Activated T-helper 2 cell treated with anti-CD3 and anti-CD28 coated beads, Interferon-gamma antibody, Interleukin-2, Interleukin-4, amounts not matched to agents 10 μg/mL and 5 μg/mL and 100 μg/mL, durations not matched to agents 14 hours and 24 hours and 36 hours (primary cell): ENCODE measurements at places on chromosomes 12 and 14. TPM values are rescaled to one million over a fixed set of nuclear protein-coding genes. Genes with fewer than 3 reads are reported as not detected.

- no peak for DNase-seq
Measured at GRCh38 chr14:69284170-69284569, 24.2 kb downstream of the GALNT16 start.

- no peak for DNase-seq
Measured at GRCh38 chr14:39102265-39102968, 618 bp downstream of the SEC23A start.

DNA sequence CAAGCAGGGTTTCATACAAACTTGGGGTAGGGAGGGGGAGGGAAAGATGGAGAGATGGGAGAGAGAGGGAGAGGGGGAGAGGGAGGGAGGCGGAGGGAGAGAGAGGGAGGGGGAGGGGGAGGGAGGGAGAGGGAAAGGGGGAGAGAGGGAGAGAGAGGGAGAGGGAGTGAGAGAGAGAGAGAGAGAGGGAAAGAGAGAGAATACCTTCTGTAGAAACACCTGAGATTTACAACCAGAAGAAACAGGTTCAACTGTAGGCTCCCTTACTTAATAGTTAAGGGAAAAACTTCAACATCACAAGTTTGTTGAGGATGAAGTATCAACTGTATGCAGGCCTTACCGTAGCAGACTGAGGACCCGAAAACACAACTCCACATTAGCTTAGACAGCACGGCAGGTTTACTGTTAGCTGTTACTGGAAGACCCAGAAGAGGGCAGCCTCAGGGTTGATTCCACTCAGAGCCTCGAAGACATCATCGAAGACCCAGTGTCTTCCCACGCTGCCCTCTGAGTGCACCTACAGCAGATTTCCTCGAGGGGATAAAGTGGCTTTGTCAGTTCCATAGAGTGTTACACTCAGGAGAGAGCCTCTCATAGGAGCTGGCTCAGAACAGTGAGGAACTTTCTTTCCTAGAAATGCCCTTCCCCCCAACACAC lies 72.4 kb downstream of the NT5DC3 start:
- no peak for DNase-seq

GRCh38 chr14:47240748-47241437 lies 434.5 kb downstream of the MDGA2 start:
- DNase-seq = no peak

The SCNN1A gene
- total RNA-seq = not detected in 2 replicates

The PLEKHD1 gene
- total RNA-seq = 0.09 TPM in 1 of 2 replicates, not detected in the other

The HHIPL1 gene
- total RNA-seq = not detected in 2 replicates

The EFS gene
- not detected in 2 replicates for total RNA-seq
